ENCODE measurements at places on chromosomes 5 and 9. TPM values are rescaled to one million over a fixed set of nuclear protein-coding genes. Genes with fewer than 3 reads are reported as not detected.

DNA sequence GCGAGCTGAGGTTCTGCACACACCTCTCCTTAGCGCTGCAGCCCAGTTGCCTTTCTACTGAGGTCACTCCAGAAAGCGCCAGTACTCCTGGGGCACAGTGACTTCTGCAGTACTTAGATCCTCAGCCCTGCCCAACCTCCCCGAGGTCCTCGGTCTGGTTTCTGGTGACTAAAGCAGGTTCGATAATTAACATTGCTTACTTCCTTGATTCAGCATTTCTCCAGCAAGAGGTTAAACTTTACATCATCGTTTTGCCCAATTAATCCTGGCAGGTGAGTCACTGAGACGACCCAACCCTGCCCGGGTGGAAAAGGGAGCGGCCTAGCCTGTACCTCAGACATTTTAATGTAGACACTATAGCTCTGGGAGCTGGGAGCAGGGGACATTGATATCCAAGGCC lies 77.6 kb downstream of the PLAC8L1 start:
- no peak for DNase-seq

TAF11L5 gene
- total RNA-seq: not detected

DNA sequence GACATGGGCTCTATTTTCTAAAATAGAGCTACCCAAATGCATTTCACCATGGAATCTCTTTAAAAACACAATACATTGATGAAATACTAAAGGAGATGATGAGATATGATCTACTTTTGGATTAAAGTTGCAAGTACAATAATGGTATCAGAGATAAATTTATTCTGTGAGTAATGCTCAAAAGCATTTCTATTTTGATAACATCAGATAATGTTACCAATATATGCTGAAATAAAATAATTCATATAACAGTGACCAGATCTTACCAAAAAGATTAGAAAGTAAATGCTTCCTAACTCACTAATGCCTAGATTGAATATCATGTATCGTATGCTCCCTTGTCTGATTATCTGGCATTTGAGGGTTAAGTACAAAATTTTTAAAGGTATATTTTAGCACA lies 761.8 kb upstream of the ZNF608 start:
- DNase-seq: no peak

DNA sequence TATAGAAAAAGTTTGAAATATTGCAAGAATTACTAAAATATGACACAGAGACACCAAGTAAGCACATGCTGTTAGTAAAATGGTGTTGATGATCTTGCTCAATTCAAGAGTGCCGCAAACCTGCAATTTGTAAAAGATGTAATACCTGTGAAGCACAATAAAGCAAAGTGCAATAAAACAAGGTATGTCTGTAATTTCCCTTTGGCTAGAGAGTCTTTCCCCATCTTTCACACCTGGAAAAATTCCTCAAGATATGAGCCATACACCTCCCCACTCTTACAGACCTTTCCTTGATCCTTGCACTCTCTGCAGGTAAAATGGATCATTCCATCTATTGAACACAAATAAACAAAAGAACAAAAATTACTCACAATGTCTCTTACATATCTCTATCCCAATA lies 597.8 kb downstream of the EFNA5 start:
- DNase-seq: no peak

- no peak for DNase-seq
These were observed 24.2 kb downstream of the FAM78A start for GRCh38 chr9:131252120-131252519.

GRCh38 chr9:5529683-5530221 lies 19.4 kb downstream of the PDCD1LG2 start:
- no peak for DNase-seq

- no peak for DNase-seq
These were observed 455.3 kb downstream of the RAB3C start for GRCh38 chr5:59037941-59038797.

IFNA13 gene
- total RNA-seq: not detected

LHX6 gene
- total RNA-seq: 0.69 TPM

PRXL2C gene
- total RNA-seq: 8.8 TPM

ADAMTS12 gene
- 0.32 TPM for total RNA-seq

- DNase-seq: no peak
These were observed 969.2 kb downstream of the CDH18 start for GRCh38 chr5:19018822-19019221.

DNA sequence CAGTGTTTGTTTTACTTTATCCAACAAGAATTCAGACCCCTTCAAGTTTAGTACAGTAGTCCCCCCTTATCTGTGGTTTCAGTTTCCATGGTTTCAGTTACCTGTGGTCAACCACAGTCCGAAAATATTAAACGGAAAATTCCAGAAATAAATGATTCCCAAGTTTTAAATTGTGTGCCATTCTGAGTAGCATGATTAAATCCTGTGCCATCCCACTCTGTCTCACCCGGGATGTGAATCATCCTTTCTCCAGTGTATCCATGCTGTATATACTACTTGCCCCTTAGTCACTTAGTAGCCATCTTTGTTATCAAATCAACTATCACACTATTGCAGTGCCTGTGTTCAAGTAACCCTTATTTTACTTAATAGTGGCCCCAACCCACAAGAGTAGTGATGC lies 153.8 kb upstream of the RASA1 start:
- DNase-seq: no peak

SCGB3A1 gene
- 1.4 TPM for total RNA-seq

DNA sequence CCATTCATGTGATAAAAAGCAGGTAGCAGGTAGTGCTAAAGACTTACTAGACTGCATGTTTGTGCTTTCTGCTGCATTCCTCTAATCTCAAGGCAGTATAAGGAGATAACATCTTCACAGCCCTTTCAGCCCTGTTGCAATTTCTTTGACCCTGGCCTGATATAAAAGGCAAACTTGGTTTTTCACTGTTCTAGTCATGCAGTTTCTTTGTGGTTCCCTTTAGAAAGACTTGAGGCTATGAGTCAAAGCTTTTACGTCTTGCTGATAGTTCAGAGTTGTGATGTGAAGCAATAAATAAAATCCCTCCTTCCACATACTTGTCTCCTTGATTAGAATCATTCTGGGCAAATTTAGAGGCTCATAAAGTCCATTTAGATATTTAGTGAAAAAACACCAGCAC lies 88.6 kb upstream of the CDKN2B start:
- no peak for DNase-seq

DNA sequence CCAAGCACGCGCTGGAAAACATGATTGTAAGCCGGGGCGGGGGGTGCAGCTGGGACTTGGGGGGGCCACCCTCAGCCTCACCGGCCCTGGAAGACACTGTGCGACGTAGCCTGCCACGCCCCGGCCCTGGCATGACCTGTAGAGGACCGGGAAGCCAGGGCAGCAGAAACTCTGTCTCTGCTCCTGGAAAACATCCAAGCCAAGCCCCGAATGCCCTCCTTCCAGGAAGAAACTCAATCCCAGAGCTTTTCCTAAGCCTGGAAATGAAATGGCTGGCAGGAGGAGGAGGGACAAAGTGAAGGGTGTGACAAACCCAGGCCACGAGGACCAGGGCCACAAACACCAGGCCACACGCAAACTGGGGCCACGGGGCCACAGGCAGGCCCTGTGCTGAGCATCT lies 55.4 kb downstream of the KCNT1 start:
- no peak for DNase-seq

DNA sequence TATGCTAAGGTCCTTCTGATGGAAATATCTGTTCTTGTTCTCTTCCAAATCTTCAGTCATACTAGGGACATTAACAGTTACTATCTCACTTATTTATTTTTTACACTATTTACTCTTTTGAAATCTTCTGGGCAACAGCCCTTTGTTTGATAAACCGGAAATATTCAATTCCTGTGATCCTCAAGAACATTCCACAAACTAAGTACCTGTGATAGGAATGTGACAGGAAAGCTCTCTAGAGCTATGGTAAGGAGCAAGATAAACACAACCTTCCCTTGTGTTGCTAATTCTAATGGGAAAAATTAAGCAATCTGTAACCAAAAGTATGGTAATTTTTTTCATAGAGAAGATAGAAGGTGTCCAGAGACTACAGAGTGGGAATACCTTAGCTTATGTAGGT lies 22.0 kb upstream of the ANKRD34B start:
- no peak for DNase-seq

STC2 gene
- total RNA-seq: 117 TPM

DNA sequence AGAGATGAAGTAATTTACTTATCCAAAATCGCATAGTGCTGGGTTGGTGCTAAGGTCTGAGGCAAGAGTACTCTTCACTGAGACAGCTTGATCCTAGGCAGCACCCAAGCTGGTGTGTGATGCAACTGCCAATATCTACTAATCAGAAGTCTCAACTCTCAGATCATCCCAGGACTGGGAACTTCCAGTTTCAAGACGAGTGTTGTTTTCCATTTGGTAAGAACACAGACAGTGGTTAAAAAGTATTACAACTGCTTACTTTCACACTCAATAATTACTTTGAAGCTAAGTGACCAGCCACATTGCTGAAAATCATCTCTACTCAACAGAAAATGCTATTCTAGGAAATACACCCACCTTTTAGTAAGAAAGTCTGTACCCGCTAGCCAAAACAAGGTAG lies 45.3 kb downstream of the FBXW11 start:
- no peak for DNase-seq

GRCh38 chr9:5632540-5632939 lies 3.6 kb downstream of the RIC1 start:
- DNase-seq: no peak

- no peak for DNase-seq
These were observed 2.3 kb downstream of the SPATA24 start for GRCh38 chr5:139401546-139401945.

COL15A1 gene
- 9.7 TPM for total RNA-seq

ELAVL2 gene
- total RNA-seq: 0.19 TPM

ACOT12 gene
- total RNA-seq: not detected

- no peak for DNase-seq
These were observed 61.6 kb downstream of the C9orf152 start for GRCh38 chr9:110146373-110146772.

- DNase-seq: peak; percentile 57
These were observed 616 bp upstream of the ENC1 start for GRCh38 chr5:74640954-74641734.
